CD4-positive, alpha-beta memory T cell (primary cell): ENCODE measurements at places on chromosomes 11 and 22.

- no peak for DNase-seq
These were observed 453 bp downstream of the GAS2 start for GRCh38 chr11:22666688-22667439.

- DNase-seq, result no peak
These were observed 56.5 kb upstream of the FIBIN start for GRCh38 chr11:26937386-26937785.

DNA sequence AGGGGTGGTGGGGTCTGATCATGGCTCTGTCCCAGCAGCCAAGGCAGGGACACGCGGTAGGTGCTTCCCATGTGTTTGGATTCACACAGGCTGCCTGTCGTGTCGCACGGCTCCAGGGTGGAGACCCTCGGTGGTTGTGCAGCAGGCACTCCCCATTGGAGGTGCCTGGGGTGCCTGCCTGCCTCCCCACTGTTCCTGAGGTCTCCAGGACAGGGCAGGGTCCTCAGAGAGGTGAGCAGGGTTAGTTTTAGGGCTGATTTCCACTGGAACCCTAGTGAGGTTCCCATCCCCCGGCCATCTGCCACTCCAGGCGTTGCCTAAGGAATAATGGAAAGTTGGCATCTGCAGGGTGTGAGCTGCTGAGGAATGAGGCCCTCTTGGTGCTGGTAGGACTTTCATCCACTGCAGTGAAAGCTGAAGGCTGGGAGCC is 32.3 kb downstream of the OSBPL5 start:
- DNase-seq, result no peak

- DNase-seq, result no peak
These were observed 38.7 kb downstream of the TMEM45B start for GRCh38 chr11:129854232-129854805.

DNA sequence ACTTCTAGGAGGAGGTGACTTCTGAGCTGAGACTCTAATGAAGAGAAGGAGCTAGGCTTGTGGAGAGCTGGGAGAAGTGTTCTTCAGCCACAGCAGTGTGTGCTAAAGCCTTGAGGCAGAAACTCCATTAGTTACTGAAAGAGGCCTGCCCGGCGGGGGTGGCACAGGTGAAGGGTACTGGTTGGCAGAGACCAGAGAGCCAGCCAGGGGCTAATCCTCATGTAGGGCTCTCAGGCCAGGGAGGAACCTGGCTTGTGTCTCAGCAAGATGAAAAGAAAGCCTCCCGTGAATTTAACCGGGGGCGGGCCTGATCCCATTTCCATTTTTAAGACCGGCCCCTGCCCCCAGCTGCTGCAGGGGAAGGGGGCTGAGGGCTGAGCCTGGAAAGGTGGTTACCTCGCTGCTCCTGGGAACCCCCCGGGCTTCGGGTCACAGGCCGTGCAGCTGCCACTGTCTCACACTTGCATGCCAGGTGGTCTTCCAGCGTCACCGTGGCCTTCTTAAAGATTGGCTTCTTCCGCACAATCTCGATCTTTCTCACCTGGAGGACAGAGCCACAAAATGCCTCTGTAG is 15.0 kb downstream of the PDGFB start:
- no peak for DNase-seq

- no peak for DNase-seq
These were observed 369 bp downstream of the XRRA1 start for GRCh38 chr11:74948546-74948897.

GRCh38 chr11:123603666-123604065 is 50.8 kb downstream of the SCN3B start:
- no peak for DNase-seq
